ENCODE measurements at places on chromosomes 1 and 21.

DNA sequence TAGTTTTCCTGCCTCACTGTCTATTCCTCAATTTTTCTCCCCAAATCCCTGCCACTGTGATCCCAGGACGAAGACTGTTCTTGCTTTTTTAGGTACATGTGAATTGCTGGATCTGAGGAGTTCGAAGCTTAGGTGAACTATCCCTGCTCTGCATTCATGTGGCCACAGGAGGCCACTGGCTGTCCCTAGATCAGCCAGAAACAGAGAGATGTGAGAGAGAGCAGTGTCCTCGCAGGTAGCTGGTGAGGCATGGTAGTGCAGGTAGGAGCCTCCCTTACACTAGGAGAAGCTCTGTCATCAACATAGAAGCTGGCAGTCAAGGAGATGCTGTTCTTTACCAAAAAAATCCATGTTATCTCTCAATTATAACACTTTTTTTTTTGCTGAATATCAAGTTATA is 71.5 kb downstream of the USP24 start:
- DNase-seq, result no peak

DNA sequence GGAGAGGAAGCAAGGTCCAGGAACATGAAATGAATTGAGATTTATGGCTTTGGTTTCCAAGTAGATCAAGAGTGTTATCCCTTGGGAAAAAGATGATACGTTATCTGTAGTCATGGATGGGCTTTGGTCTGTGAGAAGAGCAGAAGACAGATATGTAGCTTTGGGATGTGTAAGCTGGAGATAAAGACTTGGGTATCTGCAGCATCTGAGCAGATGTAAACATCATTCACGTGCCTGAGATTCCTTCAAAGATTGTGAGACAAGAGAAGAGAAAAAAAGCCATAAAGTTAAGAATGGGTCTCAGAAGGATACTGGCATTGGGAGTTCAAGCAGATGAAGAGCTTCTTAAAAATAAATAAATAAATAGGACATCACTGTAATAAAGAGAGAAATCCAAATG is 217.8 kb downstream of the PTPRC start:
- DNase-seq, result no peak

DNA sequence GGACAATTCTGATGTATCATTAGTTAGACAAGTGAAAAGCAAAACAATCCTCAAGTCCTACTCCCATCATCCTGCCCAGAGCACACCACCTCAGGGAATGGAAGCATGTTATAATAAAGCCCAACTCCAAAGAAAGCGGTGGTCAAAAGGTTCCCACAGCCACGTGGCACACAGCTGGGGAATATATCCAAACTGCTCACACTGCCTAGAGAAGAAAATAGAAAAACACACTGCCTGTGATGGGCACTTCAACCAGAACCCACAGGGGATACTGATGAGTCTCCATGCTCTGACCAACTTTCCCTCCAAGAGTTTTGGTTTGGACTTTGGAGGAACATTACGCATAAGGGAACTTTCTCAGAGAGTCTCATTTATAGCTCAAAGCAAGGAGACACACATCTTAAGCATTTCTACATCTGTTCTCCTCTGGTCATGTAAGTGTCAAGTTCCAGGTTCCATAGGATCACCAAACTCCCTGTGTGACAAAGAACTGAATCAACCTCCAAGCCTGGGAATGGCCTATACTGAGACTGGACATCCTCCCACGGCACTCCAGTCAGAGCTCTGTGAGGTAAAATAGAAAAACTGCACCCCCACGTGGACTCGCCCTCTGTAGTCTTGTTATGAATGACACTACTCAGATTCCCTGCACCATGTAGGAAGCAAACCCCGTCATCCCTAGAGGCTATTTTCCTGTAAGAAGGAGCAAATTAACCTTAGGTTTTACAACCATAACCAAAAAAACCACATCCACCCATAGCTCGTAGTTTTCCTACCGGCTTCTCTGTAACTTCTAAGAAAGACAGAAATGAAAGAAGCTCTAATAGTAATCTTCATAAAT is 12.2 kb downstream of the DSTYK start:
- no peak for DNase-seq

DNA sequence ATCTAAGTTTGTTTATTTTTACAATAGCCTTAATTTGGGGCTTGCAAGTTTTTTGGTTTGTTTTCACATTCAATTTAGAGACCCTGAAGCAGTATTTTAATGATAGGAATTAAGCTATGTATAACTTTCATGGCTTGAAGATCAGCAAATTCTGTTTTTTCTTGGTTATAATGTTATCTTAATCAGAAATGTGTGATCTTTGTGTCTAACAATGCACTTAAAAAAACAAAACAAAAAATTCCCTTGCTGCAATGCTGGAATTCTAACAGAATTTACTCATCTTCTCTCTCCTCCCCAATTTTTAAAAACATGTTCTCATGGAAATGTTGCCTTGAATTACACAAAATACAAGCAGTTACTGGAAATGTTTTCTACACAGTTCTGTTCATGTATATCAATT is 113.1 kb downstream of the OLFML2B start:
- no peak for DNase-seq

DNA sequence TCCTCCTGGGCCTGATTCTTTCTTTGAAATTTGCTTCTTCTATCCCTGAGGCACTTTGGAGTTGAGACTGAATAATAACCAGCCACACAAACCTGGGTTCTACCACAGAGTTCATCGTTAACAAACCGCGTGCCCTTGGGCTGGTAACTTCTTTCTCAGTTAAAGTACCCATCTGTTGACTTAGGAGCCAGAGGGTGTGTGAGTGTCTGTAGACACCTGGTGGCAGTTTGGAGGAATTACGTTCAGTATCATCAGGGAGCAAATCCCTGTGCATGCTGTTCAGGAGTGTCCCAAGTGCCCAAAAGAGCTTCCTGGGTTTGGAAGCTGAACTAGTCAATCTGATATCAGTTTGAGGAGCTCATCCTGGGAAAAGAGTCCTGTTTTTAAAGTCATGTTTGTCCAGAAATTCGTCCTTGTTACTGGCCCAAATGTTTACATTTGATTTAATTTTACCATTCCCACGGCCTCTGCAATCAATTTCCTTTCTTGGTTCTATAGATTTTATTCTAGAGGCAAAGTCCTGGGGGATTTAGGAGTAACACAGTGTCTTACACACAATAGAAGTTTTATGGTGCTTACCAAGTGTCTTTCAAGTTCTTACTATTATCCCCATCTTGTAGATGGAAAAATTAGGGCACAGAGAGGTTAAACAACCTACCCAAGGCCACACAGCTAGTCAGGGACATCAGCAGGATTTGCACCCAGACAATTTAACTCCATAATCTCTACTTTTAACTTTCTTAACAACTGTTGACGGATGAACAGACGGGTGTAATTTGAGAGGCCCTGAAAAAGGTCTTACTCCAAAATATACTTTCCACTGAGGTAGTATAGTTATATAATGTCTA is 26.7 kb upstream of the RPTN start:
- no peak for DNase-seq

DNA sequence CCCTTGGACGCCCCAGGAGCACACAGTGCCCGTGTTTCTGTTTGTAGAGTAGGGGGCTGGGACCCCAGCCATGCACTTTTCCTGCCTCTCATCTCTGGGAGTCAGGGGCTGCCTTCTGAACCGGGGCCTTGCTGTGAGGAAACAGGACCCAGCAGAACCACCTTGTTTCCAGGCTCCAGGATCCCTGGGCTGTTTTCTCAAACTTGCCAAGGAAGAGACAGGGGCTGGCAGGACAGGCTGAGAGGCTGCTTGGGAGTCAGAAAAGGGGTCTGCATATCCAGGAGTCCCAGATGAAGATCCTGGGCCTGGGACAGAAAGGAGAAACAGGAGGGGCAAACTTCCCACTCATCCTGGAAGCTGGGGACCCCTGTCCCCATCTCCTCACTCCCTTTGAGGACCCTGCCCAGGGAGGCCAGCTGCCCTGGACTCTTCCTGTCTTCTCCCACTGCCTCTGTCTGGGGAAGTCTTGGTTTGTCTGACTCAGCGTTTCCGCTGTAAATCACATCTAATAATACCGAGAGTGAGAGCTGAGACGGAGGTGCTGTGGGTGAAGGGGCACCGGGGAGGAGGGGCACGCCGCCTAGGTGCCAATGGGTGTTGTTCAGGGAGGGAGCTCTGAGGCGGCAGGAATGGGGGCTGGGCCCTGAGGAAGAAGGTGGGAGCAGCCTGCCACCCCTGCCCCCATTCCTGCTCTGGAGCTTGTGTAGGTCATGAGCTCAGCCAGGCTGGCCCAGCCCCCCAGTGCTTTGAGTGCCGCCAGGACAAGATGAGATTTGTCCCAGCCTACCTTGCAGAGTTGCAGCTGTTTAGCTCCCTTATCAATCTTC is 16.7 kb downstream of the POU3F1 start:
- no peak for DNase-seq

- DNase-seq, result peak; percentile 36
Measured at GRCh38 chr1:162633081-162633762, 958 bp downstream of the DDR2 start.

- DNase-seq, result no peak
Measured at GRCh38 chr1:4101459-4102161, 201.5 kb upstream of the C1orf174 start.

DNA sequence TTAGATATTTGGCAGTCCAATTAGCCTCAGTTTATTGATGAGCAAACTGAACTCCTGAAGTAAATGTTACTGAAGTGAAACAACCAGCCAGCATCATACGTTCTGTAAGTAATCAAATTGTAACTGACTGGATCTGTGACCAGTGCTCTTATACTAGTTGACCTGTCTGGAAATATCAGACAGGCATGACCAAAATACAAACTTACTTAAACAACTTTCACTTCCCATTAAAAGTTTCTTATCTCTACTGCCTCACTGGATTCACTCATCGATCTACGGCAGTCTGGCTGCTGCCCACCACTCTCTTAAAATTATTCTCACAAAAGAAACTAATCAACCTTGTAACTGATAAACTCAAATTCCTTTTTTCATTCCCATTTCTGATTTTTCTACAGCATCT is 56.4 kb downstream of the WDR3 start:
- DNase-seq, result no peak

DNA sequence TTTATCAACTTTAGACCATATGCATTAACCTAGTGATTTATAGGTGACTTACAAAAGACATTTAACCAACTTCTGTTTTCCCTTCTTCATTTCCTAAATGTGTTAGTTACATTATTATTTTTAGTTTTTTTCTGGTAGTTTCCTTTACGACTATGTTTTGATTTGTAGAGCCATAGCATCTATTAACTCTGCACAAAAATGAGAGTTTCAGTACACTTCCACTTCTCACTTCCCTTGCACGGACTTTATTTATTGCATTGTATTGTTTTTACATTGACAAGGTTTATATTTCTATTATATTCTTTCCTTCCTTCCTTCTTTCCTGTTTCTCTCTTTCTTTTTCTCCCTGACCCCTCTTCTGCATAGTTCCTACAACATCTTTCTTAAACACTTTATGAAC is 14.7 kb downstream of the PKN2 start:
- DNase-seq, result no peak

DNA sequence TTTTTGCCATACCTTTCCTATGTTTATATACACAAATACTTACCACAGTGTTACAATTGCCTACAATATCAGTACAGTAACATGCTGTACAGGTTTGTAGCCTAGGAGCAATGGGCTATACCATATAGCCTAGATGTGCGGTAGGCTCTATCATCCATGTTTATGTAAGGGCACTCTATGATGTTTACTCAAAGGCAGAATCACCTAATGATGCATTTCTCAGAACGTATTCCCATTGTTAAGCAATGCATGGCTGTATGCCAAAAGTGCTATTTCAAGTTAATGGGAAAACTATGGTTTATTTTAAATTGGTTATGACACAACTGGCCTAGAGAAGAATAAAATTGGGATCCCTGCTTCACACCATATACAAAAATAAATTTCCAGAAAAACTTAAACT is 36.9 kb upstream of the DISP1 start:
- DNase-seq, result no peak

GRCh38 chr1:27868556-27868931 is 3.8 kb upstream of the THEMIS2 start:
- DNase-seq, result no peak

DNA sequence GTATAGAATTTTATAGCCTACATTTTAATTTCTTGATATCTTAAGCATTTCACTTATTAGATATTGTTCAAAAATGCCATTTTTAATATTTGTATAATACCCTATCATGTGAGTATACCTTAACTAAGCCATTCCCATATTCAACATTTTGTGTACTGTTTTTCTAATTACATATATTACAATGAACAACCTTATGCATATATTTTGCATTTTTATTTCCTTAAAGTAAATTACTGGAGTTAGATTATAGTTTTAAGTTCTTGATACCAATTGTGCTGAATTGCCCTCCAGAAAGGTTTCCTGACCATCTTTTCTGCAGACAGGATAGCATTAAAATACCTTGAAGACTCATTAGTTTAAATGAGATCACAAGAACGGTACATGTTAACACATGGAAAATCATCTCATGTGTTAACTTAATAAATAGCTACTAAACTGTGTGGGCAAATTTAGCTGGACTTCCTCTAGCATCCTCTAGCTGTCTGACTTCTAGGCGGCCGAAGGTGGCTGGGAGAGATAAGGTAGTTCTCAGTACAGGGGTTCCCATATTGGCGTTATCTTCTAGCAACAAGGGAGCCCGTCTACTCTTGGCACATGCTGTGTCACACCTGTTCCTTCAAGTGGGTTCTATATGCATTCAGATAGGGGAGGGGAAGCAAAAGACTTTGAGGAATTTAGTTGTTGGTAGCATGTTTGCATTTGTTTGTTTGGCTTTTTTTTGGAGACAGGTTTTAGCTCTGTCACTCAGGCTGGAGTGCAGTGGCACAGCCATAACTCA is 8.9 kb downstream of the DCLRE1B start:
- no peak for DNase-seq

DNA sequence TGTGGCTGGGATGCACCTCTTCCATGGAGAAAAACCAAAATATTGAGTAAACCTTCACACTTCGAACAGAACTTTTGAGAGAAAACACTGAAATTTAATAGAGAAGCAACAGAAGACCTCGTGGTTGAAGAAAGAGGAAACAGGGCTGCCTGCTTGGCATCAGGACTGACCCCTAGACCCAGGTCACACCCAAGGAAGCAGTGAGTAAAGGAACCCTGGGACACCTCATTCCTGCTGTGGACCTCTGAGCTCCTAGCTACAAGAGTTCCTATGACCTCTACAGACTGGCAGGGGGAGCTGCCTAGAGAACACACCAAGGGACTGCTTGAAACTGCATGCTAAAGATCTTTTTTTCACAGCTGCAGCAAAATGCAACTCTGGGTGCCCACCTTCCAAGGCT is 67.8 kb downstream of the FASLG start:
- no peak for DNase-seq

DNA sequence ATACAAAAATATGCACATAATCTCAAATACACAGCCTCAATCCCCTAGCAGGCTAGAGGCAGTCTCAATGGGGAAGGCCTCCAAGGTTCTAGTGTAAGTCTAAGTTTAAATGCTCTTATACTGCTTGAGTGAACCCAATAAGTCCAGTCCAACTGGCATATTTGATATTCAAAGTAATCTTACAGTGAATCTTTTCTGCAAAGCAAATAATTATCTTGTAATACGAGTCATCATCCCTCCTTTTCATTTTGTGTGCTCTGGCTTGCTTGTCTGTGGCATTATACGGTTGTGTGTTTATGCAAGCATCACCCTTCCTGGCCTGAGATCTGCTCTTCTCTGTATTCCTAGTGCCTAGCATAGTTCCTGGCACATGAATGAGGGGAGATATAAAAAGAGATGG is 166.9 kb upstream of the HMGB4 start:
- DNase-seq, result no peak
